ENCODE measurements at places on chromosomes 7 and 10.

- DNase-seq = no peak
These were observed 411.1 kb upstream of the MGMT start for GRCh38 chr10:129055986-129056385.

DNA sequence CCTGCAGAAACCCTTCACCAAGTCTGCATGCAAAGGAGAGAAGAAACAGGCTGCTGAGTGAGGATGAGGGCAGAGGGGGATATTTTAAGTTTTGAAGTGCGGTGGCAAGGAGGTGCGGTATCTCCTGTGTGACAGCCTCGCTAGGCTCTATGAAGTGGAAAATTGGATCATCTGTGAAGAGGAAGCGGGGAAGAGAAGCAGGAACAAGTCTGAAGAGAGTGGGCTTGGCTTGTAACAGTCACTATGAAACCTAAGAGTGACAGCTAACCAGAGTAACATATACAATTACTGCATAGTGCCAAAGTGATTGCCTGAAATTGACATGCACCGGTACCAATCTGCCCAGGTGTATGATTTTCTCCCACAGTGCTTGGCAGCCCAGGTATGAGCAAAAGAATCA is 287.5 kb upstream of the KLF14 start:
- DNase-seq = no peak

DNA sequence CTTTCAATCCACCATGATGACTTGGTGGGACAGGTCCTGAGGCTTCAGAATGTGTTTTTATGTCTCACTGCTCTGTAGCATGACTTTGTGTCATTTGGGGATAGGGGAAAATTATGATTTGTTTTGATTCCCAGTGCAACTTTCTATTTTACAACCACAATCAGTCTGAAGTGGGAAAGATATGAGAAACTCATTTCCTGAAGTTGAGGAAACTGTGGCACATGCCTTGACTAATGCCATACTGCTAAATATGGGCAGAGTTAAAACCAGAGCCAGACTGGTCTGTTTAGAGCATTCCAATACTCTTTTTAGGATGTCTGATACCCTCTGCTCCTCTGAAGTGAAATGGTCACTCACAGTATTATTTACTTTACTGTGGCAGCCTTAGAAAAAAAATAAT is 307.7 kb downstream of the ADRA2A start:
- no peak for DNase-seq

- DNase-seq = no peak
These were observed 6.6 kb downstream of the AIFM2 start for GRCh38 chr10:70125918-70126552.

DNA sequence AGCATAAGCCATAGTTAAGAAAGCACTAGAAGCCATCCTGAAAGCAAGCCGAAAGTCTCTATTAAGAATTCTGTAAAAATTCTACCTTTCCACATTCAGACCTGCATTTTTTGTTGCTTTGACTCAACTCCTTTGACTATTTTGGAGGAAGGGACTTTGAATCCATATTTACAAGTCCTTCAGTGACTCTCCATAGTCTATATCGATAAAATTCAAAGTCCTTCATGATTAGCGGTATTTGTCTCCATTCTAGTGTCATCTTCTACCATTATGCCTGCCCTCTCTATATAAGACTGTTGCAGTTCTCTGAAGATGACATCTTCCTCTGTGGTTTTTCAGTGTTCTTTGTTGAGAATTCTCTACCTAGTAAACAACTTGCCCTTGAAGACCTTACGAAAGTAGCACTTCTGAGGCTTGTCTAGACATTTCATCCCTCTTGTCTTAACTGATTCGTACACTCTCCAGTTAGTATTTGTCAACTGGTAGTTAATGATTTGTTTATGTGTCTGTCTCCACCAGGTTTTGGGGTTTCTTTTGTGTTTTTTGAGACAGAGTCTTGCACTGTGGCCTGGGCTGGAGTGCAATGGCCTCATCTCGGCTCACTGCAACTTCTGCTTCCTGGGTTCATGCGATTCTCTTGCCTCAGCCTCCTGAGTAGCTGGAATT is 1.7 kb downstream of the CCSER2 start:
- DNase-seq = no peak

DNA sequence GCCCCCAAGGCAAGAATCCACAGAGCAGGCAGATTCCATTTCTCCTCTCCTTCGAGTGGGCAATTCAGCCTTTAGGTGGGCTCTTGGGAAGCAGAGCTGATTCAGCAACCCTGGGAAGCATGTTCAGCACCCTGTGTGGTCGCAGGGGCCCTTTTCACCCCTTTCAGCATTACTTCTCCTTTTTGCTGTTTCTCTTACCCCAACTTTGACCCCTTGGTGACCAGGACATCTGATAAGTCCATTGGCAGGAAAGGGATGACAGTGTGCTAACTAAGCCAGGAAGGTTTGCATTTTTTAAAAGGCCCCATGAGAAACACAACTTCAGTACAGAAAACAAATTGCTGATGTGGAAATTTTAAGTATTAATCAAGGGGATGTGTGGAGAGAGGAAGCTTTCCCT is 283.7 kb upstream of the NRP1 start:
- no peak for DNase-seq

Data from hindlimb muscle (tissue), 1 donor.